CD4-positive, alpha-beta memory T cell (primary cell): ENCODE measurements at places on chromosomes 2 and 18. TPM values are rescaled to one million over a fixed set of nuclear protein-coding genes. Genes with fewer than 3 reads are reported as not detected.

NTSR2 gene
- polyA plus RNA-seq, result not detected

GCKR gene
- not detected for polyA plus RNA-seq

MITD1 gene
- polyA plus RNA-seq, result 54.7 TPM

SDC1 gene
- polyA plus RNA-seq, result not detected

HOXD1 gene
- not detected for polyA plus RNA-seq

GYPC gene
- polyA plus RNA-seq, result 165 TPM

NPAS2 gene
- not detected for polyA plus RNA-seq

ABCG5 gene
- polyA plus RNA-seq, result not detected

RAPGEF4 gene
- polyA plus RNA-seq, result not detected

EFR3B gene
- 0.07 TPM for polyA plus RNA-seq

GCFC2 gene
- 31.2 TPM for polyA plus RNA-seq

TAF4B gene
- polyA plus RNA-seq, result 6.8 TPM

SLC23A3 gene
- polyA plus RNA-seq, result not detected

MYO3B gene
- not detected for polyA plus RNA-seq

GAD1 gene
- polyA plus RNA-seq, result not detected

PRPF40A gene
- polyA plus RNA-seq, result 70.5 TPM

CXCR2 gene
- not detected for polyA plus RNA-seq

KLF11 gene
- polyA plus RNA-seq, result 9.8 TPM

C2orf80 gene
- polyA plus RNA-seq, result not detected

LONRF2 gene
- polyA plus RNA-seq, result 0.29 TPM

SKA1 gene
- 0.16 TPM for polyA plus RNA-seq

MTHFD2 gene
- polyA plus RNA-seq, result 16.3 TPM

RESP18 gene
- not detected for polyA plus RNA-seq

ZNF521 gene
- not detected for polyA plus RNA-seq

NLRC4 gene
- 0.24 TPM for polyA plus RNA-seq

HRH4 gene
- polyA plus RNA-seq, result 1.1 TPM

SERPINB2 gene
- polyA plus RNA-seq, result not detected

MYO7B gene
- polyA plus RNA-seq, result not detected
